Stimulated activated CD8-positive, alpha-beta memory T cell treated with anti-CD3 and anti-CD28 coated beads, Interleukin-7, amount 100 ng/mL, for 1 hour (primary cell): ENCODE measurements at places on chromosomes 5 and 9.

- DNase-seq = no peak
Observed at GRCh38 chr5:149666212-149666852, 63.8 kb upstream of the PPARGC1B start.

DNA sequence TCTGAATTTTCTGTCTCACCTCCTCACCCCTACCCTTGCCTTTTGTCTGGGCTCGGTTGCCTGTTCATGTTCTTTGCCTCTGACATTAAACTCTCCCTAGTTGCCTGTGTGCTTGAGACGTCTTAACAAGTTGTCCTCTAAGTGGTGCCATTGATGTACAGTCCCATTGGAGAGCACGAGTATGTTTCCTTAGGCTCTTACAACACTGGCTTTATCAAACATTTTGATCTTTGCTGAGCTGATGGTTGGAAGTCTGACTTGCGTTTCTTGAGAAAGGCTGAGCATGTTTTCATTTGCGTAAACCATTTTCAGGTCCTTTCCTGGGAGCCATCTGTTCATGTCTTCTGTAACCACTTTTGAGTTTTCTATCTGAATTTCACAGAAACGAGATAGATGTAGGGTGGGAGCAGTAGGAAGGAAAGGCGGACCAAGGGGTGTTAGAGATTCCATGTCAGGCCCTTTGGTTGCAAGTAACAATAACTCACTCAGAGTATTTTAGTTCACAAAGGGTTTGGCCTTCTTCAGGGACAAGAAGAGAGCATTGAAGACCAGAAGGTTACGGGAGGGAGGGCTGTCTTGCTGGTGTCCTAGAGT lies 35.4 kb downstream of the OTULIN start:
- no peak for DNase-seq

GRCh38 chr9:34823778-34824177 lies 113.8 kb upstream of the CCL21 start:
- DNase-seq = no peak

DNA sequence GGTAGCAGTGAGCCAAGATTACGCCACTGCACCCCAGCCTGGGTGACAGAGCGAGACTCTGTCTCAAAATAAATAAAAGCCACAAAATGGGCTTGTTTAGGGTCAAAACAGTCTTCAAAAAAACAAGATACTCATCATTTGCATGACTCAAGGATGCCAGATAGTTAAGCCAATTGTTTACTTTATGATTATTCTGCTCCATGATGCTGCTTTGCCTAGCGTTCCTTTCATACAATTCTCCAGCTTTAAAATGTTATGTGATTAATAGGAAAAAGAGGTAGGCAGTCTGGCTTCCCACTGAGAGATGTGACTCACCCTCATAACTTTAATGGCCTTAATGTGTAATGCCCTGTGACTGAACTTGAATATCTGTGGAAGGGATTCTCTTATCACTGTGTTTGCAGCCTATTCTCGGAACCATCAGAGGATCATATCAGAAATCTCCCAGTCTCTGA lies 364.6 kb upstream of the TRPC7 start:
- no peak for DNase-seq

DNA sequence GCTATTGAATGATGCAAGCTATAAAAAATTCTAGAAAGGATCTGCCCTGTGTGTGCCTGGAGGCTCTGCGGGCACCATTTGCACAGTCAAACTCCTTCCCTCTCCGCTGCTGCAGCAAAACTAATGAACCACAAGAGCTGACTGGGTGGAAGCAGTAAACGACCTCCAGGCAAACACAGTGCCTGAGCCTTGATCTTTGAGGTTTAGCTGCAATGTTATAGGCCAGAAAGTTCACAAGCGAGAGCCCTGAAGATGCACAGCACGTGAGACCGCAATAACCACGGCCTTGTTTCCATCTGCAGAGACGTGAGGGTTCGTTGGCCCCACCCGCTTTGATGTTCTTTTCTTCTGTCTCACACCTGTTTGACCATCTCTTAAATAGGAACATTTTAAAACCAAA lies 69.2 kb upstream of the S1PR3 start:
- DNase-seq = no peak

- DNase-seq = no peak
Observed at GRCh38 chr9:86563936-86564335, 209.7 kb upstream of the TUT7 start.

DNA sequence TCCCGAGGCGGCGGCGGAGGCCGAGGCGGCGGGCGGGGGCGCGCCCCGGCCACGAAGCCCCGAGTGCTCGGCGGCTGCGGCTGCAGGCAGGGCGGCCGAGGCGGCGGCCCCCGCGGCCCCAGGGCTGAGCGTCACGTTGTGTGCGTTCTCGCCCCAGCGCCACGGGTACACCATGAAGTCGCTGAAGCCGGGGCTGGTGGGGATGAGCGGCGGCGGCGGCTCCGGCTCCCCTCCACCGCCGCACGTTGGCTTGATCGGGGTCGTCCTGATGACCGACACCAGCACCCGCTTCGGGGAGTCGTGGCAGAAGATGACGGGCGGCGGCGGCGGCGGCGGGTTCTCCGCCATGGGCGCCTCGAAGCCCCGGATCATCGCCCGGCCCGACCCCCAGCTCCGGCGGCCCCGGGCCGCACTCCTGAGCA lies 498 bp downstream of the ZNF367 start:
- no peak for DNase-seq

- DNase-seq = no peak
Observed at GRCh38 chr5:80231243-80231642, 24.6 kb downstream of the SERINC5 start.

GRCh38 chr5:147619281-147619878 lies 109.5 kb upstream of the DPYSL3 start:
- DNase-seq = no peak

GRCh38 chr5:124713595-124713994 lies 32.8 kb downstream of the ZNF608 start:
- DNase-seq = no peak

DNA sequence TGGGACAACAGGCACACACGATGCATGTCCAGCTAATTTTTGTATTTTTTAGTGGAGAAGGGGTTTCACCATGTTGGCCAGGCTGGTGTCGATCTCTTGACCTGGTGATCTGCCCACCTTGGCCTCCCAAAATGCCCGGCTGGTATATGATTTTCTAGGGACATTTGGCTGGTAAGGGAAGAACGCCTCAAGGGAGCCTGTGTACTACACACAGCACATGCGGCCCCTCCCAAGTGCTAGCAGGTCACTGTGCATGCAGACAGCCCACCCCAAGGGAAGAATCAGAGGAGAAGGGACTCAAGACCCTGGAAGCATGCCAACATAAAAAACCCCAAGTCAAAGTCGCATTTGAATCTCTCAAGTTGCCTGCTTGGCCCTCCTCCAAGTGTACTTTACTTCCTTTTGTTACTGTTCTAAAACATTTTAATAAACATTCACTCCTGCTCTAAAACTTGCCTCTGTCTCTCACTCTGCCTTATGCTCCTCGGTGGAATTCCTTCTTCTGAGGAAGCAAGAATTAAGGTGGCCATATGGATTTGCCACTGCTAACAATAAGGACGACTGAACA lies 24.3 kb upstream of the OTULINL start:
- no peak for DNase-seq
